RWPE2 (cell line): ENCODE measurements at places on chromosomes 11 and 22.

GRCh38 chr11:120974965-120975364, 48.9 kb upstream of the TBCEL start:
- no peaks in the 10 kb centered on the region for H3K4me1 ChIP-seq
- DNase-seq = no peak

GRCh38 chr11:100687054-100687629, at the start of gene ARHGAP42:
Gene ARHGAP42, plus strand, starts transcription at chr11:100687288. Its CDS starts 391 bp downstream, at chr11:100687679.
- peaks cover 6% of the 10 kb centered on the region for H3K4me1 ChIP-seq
- peak within 1 kb of the TSS; percentile 82 for H3K4me3 ChIP-seq
- peak; percentile 57 for DNase-seq
- H3K36me3 ChIP-seq = no peaks in the 10 kb centered on the region
- no peaks in the 10 kb centered on the region for H3K27me3 ChIP-seq
- no peak within 1 kb of the TSS for H3K27ac ChIP-seq

- H3K27me3 ChIP-seq = peaks cover 5% of the 10 kb centered on the region
- H3K4me3 ChIP-seq = no peak overlapping the region
- H3K4me1 ChIP-seq = no peaks in the 10 kb centered on the region
- H3K27ac ChIP-seq = no peak overlapping the region
- no peak for DNase-seq
Observed at GRCh38 chr11:134633276-134633675, 221.2 kb upstream of the B3GAT1 start.

GRCh38 chr11:75158696-75159150, 7.8 kb downstream of the SLCO2B1 start:
- H3K4me3 ChIP-seq = no peak overlapping the region
- H3K27me3 ChIP-seq = no peaks in the 10 kb centered on the region
- no peak for DNase-seq
- no peaks in the 10 kb centered on the region for H3K36me3 ChIP-seq
- no peak overlapping the region for H3K27ac ChIP-seq

- no peaks in the 10 kb centered on the region for H3K4me1 ChIP-seq
- DNase-seq = no peak
- H3K27ac ChIP-seq = no peak overlapping the region
- H3K36me3 ChIP-seq = no peaks in the 10 kb centered on the region
- H3K27me3 ChIP-seq = no peaks in the 10 kb centered on the region
Observed at GRCh38 chr11:115981814-115982471, 477.7 kb upstream of the CADM1 start.
